NCI-H69 (cell line): ENCODE measurements at places on chromosomes 13 and 19.
A peak's percentile ranks its signal among the peaks of the same experiment; 100 is the strongest.

DNA sequence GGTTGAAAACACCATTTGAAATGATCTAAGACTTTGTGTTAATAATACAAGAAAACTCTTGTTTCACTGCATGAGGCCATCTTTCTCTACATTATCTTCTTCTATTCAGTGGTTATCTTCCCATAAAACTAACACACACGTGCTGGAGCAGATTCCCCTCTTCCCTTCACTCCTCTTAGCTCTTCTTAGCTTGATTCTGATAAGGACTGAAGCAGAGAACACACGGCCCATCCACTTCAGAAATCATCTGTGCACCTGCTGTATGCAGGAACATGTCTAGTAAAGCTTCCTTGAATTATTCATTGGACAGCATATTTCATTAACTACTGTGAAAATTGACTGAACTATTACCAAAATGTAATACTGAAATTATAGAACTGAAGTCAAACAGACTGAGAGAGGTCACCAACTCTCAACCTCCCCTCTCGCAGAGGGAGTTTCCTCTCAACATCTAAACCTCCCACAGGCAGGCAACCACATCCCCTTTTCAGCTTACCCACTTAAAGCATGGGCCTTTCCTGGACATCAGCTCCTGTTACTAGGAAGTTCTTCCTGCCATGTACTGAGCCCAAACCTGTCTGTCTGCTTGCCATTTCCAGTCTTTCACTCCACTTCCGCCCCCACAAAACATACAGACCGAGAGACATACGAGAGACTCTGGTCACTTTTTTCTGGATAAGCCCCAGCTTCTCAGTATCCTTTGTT is 113.9 kb downstream of the CRYL1 start:
- DNase-seq: no peak

- peak; percentile 89 for DNase-seq
Measured at GRCh38 chr19:7652061-7652641, 15.2 kb downstream of the STXBP2 start.

- DNase-seq: no peak
Measured at GRCh38 chr19:51948975-51949374, 21.7 kb downstream of the ZNF613 start.

DNA sequence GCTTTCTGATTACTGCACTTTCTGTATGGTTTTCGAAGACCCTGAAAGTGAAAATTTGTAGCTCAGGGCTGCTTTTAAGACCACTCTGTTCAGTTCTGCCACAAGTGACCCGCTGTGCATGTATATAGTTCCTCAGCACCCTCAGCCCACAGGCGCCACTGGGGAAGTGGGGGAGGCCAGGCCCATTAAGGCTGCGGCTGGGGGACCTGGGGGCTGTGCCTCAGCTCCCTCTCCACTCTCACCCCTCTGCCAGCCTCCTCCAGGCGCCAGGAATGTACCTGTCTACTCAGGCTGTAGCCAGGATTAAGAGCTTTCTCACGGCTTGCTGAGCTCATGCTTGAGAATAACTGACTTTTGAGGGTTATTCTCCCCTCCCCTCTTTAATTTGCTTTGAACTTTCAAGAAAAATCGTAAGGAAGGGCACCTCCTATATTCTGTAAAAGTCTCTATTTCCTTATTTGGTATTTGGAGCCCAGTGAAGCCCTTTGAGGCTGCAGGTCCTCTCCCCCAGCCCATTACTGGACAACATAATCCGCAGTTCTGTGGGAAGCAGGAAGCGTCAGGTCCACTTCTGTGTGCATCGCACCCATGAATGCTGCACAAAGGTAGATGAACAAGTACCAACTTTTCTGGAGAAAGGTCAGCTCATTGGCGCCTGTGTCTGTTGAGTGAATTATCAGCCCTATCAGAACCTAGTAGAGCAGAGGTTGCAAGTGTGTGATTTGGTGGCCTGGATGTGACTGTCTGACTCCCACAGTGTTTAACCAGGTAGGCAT is 29.6 kb downstream of the GJA3 start:
- DNase-seq: no peak

DNA sequence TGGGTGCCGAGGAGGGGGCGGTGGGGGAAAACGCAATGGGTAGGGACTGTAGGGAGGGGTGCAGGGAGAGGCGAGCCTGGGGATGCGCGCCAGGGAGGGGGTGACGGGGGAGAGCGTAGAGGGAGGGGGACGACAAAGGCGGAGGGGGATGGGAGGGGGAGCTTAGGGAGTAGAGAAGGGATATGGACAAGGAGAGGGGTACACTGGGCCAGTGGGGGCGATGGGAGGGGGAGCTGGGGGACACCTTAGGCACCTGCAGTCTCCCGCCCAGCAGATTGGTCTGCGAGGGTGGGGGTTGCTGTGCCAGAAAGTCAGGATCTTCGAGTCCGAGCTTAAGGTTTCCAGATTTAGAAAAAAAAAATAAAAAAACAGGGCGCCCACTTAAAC is 15.7 kb downstream of the CCDC124 start:
- no peak for DNase-seq

- no peak for DNase-seq
Measured at GRCh38 chr19:50257141-50257540, 53.7 kb downstream of the MYH14 start.

DNA sequence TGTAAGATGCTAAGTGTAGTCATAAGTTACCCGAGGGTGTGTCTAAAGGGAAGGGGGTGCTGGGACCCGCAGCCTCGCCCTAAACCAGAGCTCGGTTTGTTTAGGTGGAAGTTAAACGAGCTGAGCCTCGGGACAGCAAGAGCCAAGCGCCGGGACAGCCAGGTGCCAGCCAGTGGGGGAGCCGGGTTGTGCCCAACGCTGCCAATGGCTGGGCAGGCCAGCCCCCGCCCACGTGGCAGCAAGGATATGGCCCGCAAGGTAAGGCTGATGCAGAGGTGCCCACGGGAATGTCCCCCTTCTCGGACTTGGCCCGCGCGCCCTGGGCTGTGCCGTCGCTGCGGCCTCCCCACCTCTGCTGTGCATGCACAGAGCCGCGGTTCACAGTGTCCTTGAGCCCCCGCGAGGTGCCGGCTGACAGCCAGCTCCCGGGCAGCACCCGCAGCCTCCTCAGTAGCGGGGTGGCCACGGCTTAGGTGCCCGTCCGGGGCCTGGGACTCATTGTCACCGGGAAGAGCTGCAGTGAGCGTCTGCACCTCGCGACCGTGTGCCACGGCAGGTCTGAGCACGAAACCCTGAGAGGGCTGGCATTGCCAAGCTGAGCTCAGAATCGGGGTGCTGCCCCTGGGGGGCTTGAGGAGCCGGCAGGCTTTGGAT is 9.3 kb upstream of the RPS15 start:
- no peak for DNase-seq

DNA sequence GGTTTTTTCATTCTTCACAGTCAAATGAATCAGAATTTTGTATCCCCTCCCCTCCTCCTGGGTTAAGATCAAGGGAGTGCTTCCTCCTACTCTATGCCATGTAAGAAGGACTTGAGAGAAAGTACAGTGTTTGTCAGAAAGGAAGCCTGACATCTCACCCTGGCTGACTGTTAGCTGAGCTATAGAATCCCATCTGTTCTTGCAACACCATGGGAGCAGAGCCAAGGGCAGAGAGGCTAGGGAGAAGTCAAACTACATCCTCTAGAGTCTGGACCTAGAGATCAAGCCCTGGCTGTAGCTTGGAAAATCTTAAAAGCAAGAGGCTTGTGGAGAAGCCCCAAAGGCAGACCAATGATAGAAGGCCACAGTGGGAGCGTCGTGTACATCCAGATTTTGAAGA is 145.9 kb downstream of the OLFM4 start:
- DNase-seq: peak; percentile 70

DNA sequence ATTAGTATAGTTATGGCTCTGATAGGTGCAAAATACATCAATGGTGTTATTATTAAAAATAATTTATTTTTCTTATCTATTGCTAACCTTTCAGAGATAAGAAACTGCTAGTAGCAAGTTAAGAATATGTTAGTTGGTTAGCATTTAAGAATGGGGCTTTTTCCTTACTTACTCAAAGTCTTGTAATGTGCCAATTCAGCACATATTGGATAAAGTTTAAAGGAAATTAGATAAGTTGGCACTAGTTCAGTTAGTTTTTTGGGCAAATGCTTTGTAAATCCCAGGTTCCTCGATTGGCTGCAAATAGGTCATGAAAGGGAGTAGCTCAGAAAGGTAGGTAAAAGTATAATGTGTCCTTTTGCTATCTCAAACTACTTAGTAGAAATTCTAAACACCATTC is 2806.7 kb downstream of the PCDH9 start:
- DNase-seq: no peak

DNA sequence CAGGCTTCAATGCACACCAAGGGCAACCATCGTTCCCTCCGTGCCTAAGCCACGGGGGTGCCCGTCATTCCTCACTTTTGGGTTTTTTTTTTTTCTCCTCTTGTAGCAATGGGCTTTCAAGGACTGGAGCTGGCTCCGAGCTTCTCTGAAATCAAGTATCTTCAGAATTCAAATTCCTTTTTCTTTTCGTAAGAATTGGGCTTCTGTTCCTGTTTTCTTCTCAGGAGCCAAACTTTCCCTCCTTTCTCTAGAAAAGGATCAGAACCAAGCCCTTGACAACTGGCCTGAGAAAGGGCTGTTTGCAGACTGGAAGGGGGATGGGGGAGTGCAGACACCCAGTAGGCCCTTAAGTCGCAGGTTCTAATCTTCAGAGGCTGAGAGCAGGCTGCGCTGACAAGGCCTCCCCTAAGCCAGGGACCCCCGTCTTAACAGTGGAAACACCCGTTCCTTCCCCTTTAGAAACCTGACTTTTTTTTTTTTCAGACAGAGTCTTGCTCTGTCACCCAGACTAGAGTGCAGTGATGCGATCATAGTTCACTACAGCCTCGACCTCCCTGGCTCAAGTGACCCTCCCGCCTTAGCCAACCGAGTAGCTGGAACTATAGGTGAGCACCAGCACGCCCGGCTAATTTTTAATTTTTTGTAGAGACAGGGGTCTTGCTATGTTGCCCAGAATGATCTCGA is 51.6 kb downstream of the RFX2 start:
- DNase-seq: no peak

DNA sequence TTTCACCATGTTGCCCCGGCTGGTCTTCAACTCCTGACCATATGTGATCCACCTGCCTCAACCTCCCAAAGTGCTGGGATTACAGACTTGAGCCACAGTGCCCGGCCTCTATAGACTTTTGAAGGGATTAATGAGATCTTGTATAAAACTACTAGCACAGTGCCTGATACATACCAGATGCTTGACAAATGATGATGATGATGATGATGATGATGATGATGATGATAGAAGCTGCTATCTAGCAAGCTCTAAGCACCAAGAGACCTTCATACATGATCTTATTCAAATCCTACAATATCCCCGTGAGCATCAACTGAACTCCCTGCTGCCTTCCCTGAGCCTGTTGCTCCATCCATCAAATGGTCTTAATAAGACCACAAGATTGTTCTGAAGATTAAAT is 14.4 kb downstream of the CEACAM20 start:
- no peak for DNase-seq

- no peak for DNase-seq
Measured at GRCh38 chr19:23542562-23542961, 144.4 kb downstream of the ZNF675 start.

DNA sequence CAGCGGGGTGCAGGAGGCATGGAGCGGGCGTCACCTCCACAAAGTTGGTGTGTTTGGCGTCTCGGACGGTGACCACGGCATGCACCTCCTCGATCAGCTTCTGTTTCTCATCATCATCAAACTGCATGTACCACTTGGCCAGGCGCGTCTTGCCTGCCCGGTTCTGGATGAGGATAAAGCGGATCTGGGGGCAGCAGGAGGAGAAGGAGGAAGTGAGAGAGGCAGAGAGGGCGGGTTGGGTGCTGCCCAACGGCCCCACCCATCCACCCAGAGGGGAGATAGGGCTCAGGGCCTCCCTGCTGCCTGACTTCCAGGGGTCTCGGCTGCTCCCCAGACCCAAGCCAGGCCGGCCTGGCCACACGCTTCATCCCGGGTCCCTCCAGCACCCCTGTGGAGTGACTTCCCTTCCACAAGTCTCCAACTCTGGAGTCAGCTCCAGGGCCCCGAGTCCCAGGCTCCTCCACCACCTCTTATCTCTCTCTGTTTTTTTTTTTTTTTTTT is 4.6 kb downstream of the AP2S1 start:
- DNase-seq: no peak

- DNase-seq: no peak
Measured at GRCh38 chr13:75879656-75880055, 243.5 kb downstream of the LMO7 start.

- no peak for DNase-seq
Measured at GRCh38 chr19:29214411-29214810, 1.5 kb upstream of the UQCRFS1 start.

GRCh38 chr19:50851620-50852019 is 3.1 kb upstream of the KLK3 start:
- DNase-seq: no peak

GRCh38 chr13:46782066-46782465 is 14.9 kb downstream of the ESD start:
- DNase-seq: no peak

DNA sequence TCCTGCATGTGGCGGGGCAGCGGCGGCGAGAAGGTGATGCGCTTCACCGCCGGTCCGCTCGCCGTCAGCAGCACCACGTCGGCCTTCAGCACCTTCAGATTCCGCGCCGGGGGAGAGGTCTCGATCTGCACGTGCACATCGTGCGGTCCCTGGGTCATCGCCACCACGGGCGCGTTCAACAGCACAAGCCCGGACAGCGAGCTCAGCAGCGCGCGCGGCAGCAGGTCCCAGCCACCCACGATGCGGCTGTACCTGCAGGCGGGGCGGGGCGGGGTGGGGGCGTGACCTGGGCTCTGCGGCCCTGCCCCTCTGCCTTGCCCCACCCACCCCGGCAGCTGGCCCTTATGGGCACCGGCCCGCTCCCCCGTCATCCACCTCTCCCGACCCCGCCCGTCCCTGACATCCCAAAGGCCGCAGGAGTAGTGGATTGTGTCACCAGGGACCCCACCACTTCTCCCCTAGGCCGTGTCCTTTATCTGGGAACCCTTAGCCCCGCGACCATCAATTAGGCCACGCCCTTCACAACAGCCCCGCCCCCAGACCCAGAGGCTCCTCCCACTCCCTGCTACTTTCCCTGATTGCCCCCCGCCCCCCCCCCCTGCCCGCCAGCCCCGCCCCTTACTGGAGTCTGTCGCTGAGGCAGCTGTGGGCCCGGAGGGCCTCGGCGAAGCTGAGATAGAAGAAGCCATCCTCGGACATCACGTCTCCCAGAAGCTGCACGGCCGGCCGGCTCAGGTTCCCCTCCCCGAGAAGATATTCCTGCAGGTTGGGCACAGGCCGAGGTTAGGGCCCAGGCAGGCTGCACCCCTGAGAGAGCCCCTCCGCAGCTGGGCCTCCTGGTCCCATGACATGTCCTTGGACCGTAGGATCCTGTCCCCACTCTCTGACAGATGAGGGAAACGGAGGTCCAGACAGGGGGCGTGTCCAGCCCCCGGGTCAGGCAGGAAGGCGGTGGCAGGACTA is 6.1 kb downstream of the IL4I1 start:
- DNase-seq: peak; percentile 86

DNA sequence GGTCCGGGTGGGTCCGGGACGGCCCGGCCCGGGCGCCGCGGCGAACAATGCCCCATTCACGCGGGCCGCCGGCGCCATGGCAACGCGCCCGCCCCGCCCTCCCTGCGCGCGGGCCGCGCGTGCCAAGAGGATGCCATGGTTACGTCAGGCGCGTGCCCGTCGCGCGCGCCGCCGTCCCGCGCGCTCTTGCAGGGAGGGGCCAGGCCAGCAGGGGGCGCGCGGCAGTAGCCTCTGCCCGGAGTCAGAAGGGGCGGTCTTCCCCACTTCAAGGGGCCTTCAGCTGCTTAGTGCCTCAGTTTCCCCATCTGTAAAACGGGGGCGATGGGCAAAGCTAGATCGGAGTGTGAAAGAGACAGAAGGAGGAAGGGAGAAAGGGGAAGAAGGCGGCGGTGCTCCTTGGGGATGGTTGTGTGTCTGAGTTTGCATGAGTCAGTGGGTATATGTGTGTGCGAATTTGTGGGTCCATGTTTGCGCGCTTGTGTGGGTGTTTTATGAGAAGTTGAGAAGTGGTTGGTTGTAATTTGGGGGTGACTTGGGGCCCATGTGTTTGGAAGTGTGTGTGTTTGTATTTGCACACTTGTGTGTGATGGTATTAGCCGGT is 11.6 kb upstream of the NFIX start:
- peak; percentile 92 for DNase-seq
